ENCODE measurements at places on chromosomes 2 and 18.

- no peak for DNase-seq
Measured at GRCh38 chr2:224416656-224417360, 14.9 kb upstream of the FAM124B start.

DNA sequence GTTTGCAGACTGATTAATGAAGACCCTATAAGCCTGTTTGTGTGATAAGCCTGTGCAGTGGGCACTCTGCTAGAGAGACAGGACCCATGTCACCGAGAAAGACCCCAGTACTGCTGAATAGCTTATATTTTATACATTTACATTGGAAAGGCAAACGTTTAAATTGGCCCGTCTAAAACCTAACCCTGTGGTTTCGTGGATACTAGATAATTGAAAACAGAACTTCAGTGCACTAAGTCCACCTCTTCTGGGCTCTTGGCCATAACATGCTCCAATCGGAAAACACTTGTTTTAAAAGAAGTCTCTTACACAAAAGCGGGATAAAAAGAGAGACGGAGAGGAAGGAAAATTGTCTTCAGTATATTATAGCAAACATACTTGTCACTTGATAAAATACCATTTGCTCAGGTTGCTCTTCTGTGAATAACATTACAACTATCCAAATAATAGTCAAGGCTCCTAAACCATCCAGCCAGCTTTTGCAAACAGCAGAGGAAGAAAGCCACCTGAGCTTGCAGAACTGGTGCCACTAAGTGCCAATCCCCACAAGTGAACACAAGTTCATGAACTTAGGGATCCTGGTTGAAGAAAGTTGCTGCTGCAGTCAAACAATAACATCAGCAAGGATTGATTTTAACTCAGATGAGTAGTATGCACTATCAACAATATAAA lies 218.4 kb upstream of the FN1 start:
- DNase-seq = no peak

- no peak for DNase-seq
Measured at GRCh38 chr2:1910021-1910420, 165.7 kb upstream of the PXDN start.

- DNase-seq = no peak
Measured at GRCh38 chr18:33928231-33928630, 296.5 kb downstream of the NOL4 start.

- peak; percentile 57 for DNase-seq
Measured at GRCh38 chr2:231000211-231000904, 4.4 kb downstream of the SPATA3 start.

- DNase-seq = no peak
Measured at GRCh38 chr2:69733342-69734034, 8.4 kb upstream of the ANXA4 start.

- DNase-seq = no peak
Measured at GRCh38 chr2:100945930-100946607, 56.0 kb upstream of the RPL31 start.

DNA sequence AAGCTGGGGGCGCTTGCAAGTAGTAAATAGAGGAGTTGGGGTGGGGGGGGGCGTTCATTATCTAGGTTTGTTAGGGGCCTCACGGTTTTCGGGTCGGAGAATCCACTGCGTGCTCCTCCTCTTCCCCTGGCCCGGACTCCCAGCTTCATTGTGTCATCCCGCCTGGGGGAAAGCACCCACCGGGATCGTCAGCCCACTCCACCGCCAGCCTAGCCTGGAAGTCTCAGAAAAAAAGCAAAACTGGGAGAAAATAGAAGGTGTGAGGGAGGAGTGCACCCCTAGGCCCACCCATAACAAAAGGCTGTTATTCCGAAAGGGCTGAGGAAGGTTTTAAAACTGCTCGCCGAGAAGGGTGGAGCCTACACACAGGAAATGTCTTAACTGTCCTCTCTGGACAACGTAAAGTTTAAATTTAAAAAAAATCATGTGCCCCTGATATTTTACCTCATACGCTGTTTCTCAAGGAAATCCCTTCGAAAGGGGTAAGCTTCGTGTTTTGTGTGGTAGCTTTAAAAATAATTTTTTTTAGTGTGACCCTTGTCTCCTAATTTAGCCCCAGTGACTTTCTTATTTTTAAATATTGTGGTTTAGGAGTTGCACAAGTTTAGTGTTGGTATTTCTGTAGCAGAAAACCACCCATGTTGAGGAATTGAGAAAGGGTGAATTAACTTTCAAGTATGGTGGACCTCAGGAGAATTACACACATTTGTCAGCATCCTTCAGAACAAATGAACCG lies 104.2 kb downstream of the SPTBN1 start:
- peak; percentile 53 for DNase-seq

GRCh38 chr2:221203125-221203524 lies 369.0 kb downstream of the EPHA4 start:
- DNase-seq = no peak

DNA sequence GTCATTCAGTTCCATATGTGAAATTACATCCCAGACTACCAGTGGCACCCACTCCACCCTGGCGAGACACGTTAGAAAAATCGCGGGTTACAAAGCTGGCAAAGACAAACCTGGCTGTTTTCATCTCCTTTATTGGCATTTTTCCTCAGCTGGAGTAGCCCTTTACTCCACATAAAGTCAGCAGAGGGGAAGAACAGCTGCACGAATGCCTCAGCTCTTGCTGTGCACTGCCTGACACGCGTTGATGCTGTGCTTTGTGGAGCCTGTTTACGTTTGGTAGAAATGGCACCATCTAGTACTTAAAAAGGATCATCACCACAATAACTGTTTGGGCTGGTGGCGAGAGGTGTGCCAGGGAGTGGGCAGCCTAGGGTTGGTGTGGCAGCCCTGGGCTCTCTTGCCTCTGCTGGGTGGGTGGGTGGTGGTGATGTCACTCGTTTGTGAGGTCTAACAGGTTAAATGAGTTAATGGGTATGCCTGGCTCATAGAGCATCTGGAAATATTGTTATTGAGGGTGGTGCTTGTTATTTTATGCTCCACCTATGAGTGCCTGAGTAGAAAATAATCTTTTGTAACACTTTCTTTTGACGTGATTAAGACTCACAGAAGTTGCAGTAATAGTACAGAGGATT lies 16.4 kb downstream of the FARP2 start:
- no peak for DNase-seq

GRCh38 chr2:57806449-57806968 lies 240.1 kb upstream of the VRK2 start:
- no peak for DNase-seq

GRCh38 chr2:191049728-191050639 lies 36.0 kb upstream of the STAT1 start:
- DNase-seq = no peak

DNA sequence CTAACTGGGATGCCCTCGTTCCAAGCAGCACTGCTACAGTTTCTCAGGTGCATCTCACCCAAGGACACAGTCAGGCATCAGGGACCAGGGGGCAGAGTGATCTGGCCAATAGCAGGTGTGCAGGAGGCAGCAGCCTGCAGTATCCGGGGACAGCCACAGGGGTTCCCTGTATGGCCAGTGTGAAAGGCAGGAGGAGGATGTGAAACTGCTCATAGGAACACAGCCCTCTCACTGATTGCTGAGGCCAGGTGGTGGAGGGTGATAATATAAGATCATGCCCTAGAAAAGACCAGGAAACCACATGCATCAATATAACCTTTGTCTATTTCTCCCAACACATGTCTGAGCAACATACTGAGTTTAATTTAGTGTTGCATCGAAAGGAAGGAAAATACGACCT lies 112.7 kb upstream of the TACR1 start:
- no peak for DNase-seq

DNA sequence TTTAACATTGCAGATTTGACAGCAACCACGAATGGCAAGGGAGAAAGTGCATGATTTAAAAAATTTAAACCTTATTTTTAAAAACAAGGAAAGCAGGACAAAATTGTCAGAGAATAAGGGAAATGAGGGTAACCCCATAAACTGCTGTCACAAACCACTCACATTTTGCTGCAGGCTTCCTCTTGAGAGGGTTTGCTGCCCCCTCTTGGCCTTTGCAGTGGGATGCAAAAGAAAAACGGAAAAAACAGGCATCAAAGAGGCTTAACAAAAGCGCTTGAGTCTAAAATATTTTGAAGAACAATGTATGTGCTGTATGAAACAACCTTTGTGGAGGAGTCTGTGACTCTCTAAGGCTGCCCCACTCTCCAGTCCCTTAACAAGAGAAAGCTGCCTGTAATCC lies 91.6 kb downstream of the TMX3 start:
- DNase-seq = no peak

GRCh38 chr2:68032702-68033101 lies 30.1 kb downstream of the C1D start:
- no peak for DNase-seq

- no peak for DNase-seq
Measured at GRCh38 chr2:105802587-105802986, 57.9 kb downstream of the NCK2 start.

GRCh38 chr2:190970873-190971506 lies 43.0 kb downstream of the STAT1 start:
- no peak for DNase-seq

- DNase-seq = no peak
Measured at GRCh38 chr2:138703242-138703641, 76.9 kb downstream of the NXPH2 start.

GRCh38 chr2:148201075-148202004 lies 180.4 kb downstream of the MBD5 start:
- peak; percentile 62 for DNase-seq

DNA sequence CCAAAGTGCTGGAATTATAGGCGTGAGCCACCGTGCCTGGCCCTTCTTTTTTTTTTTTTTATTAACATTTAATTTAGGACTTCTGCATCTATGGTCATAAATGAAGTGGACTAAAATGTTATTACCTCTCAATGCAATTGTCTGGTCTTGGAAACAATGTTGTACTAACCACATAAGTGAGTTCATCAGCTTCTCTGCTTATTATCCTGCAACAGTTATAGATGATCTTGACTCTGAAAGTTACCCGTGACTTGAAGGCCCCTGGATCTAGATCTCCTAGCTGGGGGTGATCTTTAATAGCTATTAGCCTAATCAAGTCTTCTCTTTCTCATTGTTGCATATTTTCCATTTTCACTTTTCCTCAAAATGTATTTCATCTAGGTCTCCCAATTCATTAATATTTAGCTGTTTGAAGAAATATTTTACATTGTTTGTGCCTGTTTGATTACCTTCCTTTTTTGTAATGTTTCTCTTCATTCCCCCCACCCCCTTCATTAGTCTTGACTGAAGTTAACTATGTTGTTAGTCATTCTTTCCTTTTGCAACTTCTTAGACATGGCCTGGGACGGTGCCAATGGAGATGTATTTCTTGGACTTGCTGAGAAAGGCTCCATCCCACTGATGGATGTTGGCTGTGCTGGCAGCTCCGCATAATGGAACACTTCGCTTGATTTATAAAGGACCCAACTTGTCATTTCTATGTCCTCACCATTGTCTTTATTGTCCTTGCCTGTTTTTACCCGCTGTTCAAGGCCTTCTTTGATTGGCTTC lies 141.6 kb upstream of the RIOK3 start:
- no peak for DNase-seq

DNA sequence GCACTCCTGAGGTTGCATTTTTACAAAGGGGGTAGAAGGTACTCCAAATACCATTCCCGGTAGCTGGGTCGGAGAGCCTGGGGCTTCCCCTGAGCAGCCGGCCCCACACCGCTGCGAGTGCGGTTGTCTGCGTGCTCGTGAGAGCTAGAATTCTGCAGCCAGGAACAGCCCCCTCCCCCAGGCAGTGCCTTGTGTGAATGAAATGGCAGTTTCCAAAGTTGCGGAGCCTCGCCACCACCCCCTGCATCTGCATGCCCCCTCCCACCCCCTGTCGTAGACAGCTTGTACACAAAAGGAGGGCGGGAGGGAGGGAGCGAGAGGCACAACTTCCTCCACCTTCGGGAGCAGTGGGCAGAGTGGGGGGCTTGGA lies 1.1 kb downstream of the MYCN start:
- peak; percentile 6 for DNase-seq

- no peak for DNase-seq
Measured at GRCh38 chr2:10535703-10536102, 87.6 kb upstream of the ODC1 start.

- DNase-seq = no peak
Measured at GRCh38 chr2:12170121-12170520, 423.7 kb downstream of the LPIN1 start.

DNA sequence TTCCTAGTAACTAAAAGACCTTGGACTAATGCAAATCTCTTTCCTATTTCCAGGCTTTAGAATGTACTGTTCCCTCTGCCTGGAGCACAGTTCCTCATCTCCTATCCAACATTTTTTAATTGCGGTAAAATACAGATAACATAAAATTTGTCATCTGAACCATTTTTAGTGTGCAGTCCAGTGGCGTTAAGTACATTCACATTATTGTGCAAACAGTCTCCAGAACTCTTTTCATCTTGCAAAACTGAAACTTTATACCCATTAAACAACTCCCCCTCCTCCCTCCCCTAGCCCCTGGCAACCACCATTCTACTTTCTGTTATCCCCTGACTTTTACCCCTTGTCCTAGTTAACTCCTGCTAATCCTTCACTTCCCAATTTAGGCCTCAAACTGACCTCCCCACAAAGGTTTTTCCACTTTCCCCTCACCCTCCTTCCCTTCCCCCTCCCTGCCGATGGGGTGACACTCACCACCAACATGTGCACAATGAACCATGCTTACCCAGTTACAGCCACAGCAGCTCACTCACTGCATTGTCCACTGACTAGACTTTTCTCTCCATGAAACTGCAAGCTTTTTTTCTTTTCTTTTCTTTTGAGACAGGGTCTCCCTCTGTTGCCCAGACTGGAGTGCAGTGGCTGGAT lies 54.8 kb downstream of the KIAA2012 start:
- no peak for DNase-seq

GRCh38 chr2:102193074-102193473 lies 6.3 kb downstream of the IL1RL2 start:
- DNase-seq = no peak

GRCh38 chr2:60652832-60653340 lies 99.4 kb upstream of the BCL11A start:
- DNase-seq = no peak

GRCh38 chr18:29439398-29439797 lies 1262.5 kb upstream of the CDH2 start:
- DNase-seq = no peak

GRCh38 chr18:48201337-48202005 lies 207.7 kb downstream of the ZBTB7C start:
- no peak for DNase-seq

DNA sequence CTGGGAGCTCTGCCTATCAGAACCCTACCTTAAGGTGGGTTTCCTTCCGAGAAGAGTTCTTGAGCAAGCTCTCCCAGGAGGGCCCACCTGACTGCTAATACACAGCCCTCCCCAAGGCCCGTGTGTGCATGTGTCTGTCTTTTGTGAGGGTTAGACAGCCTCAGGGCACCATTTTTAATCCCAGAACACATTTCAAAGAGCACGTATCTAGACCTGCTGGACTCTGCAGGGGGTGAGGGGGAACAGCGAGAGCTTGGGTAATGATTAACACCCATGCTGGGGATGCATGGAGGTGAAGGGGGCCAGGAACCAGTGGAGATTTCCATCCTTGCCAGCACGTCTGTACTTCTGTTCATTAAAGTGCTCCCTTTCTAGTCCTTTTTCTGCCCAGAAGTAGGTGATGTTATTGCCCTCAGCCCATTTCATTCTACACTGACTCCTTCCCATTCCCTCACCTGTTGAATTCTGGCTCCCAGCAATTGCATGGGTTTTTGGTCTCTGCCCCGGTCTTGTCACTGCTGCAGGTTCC lies 6.5 kb downstream of the TMEM37 start:
- no peak for DNase-seq

Measured in upper lobe of left lung (tissue), 6 donors.